H1 (cell line): ENCODE measurements at places on chromosomes 3 and 15. TPM values are rescaled to one million over a fixed set of nuclear protein-coding genes. Genes with fewer than 3 reads are reported as not detected.

The CIDEC gene
- total RNA-seq = not detected in 2 replicates

The SSUH2 gene
- 0.69 and 0.73 TPM in 2 replicates for total RNA-seq

GRCh38 chr15:92674347-92674746 lies 18.8 kb upstream of the FAM174B start:
- no peak for DNase-seq

The LOXL1 gene
- 8.1 and 9.3 TPM in 2 replicates for total RNA-seq

DNA sequence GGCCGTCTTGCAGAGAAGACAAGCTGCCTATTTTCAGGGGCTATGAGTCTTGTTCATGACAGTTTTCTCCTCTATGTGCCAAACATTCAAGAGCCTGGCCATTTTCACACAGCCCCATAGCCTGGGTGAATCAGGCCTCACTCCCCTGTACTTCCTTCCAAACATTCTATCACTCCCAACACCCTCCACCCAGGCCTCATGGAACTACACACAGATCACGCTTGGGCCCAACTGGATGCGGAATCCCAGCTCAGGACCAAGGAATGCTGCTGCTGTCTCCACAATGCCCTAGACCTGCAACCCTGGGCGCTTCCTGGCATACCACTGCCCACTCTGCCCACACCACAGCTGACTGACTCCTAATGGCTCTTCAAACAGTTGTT lies 39.4 kb upstream of the PCSK6 start:
- peak; percentile 39 for DNase-seq

DNA sequence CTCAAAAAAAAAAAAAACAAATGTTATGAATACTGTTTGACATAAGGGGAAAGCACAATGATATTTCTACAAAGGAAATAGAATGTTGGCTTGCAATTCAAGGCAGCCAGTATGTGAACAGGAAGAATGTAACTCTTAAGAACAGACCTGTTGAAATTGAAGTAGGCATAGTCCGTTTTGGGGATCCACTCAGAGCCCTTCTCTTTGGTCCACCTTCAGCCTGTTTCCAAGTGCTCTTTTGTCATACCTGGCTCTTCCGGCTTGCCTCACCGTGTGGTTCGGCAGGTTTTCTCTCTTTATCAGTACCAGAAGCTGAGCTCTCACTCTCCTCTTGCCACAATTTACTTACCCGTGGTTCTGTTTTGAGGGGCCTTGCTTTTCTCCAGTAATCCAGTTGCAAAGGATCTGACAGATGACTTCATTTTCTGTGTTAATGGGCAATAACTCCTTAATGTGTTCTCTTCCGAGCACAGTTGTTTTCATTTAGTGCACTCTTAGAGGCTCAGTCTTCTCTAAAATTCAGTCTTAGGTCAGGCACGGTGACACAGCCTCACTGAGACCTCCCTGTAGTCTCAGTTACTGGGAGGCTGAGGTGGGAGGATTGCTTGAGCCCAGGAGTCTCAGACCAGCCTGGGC lies 6.7 kb downstream of the ABHD17C start:
- no peak for DNase-seq

GRCh38 chr15:72365844-72366243 lies 10.0 kb downstream of the HEXA start:
- no peak for DNase-seq

DNA sequence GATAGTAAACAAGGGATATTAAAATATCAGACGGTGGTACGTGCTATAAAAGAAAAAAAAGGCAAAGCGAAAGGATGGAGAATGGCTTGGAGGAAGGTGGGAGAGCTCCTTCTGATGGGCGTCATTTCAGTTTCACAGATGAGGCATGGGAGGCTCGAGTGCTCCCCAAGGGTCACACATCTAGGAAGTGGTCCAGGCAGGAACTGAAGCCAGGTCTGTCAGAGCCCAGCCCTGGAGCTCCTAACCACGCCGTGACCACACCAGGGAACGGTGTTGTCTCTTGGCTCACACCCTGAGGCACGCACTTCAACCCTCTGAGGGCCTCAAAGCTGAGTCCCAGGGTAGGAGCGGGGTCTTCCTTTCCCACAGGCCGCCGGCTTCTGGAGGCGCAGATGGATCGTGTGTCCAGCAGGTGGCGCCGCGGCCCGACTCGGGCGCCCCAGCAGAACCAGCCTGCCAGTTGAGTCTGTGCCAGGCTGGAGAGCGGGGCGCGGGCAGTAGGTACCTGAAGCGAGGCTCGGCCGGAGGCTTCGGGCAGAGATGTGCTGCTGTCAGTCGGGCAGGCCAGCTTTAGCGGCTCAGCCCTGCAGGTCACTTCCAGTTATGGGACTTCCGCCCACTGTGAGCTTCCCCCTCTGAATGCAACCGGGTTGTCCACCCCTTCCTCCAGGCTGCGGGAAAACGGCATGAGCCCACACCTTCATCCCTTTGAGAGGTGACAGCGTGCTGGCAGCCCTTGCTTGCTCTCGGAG lies 68.1 kb downstream of the SLC6A1 start:
- DNase-seq = peak; percentile 89

The CYP1A2 gene
- total RNA-seq = not detected in 2 replicates

- no peak for DNase-seq
Observed at GRCh38 chr15:89732451-89733172, 18.4 kb downstream of the MESP1 start.

GRCh38 chr3:179281825-179282224 lies 30.9 kb upstream of the KCNMB3 start:
- DNase-seq = no peak

- no peak for DNase-seq
Observed at GRCh38 chr3:186254676-186255650, 107.1 kb downstream of the DGKG start.

GRCh38 chr3:159252274-159252673 lies 450.4 kb downstream of the MFSD1 start:
- DNase-seq = no peak

GRCh38 chr3:51637144-51637940 lies 33.7 kb upstream of the TEX264 start:
- DNase-seq = no peak

The ELL3 gene
- 9.2 and 11.0 TPM in 2 replicates for total RNA-seq

The NUP210 gene
- 53.4 and 53.7 TPM in 2 replicates for total RNA-seq

The CD200R1 gene
- total RNA-seq = not detected in 2 replicates

GRCh38 chr15:45641999-45642932 lies 7.4 kb downstream of the SQOR start:
- DNase-seq = no peak

GRCh38 chr3:126313580-126314304 lies 43.5 kb downstream of the KLF15 start:
- peak; percentile 38 for DNase-seq

GRCh38 chr15:74206801-74207281 lies 4.3 kb upstream of the STRA6 start:
- DNase-seq = no peak

GRCh38 chr3:115644391-115644790 lies 21.1 kb downstream of the GAP43 start:
- DNase-seq = no peak

- DNase-seq = no peak
Observed at GRCh38 chr3:105397974-105398373, 31.3 kb downstream of the ALCAM start.

The C3orf22 gene
- total RNA-seq = not detected in 2 replicates

DNA sequence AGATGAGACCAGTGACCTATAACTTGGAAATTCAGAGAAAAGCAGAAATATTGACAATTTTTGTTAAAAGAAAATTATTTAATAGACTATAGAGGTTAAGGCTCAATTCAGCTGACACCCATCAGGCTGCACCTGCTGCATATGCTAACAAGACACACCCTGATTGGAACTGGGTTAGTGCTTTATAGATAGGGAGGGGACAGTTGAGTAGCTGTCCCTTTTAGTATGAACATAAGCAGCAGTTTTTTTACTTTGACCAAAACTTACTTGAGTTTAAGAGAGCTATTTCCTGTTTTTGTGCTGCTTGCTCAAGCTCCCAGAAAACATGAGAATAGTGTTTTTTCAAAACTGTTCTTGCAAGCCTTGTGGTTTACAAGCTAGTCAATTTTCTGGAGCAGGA lies 292.6 kb downstream of the LRRC3B start:
- DNase-seq = no peak

DNA sequence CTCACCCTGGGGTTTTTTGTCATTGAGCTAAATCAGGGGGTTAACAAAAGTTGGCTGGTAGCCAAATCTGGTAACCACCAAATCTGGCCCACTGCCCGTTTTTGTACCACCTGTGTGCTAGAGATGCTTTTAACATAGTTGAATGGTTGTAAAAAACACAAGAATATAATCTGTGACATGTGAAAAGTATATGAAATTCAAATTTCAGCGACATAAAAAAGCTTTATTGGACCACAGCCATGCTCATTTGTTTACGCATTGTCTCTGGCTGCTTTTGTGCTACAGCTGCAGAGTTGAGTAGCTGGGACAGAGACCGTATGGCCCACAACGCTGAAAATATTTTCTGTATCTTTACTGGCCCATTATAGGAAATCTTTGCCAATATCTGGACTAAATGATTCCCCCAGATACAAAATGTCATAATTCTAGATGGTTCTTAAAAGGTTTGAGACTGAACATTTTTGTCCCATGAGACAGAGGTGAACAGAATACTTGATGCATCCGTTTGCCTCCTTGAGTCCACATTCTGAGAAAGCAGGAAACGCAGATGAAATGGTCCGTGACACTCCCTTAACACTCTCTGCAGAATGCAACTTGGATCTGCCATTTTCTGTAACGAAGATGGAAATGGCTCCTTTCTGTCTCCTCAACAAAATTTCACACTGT lies 120.9 kb upstream of the PDZRN3 start:
- no peak for DNase-seq
